Peyer's patch (tissue), 4 donors: ENCODE measurements at places on chromosomes 11 and 22. TPM values are rescaled to one million over a fixed set of nuclear protein-coding genes. Genes with fewer than 3 reads are reported as not detected.

- H3K27me3 ChIP-seq = peaks cover 3% of the 10 kb centered on the region
- no peaks in the 10 kb centered on the region for H3K36me3 ChIP-seq
- no peak overlapping the region for H3K4me3 ChIP-seq
Measured at GRCh38 chr11:88231894-88232482, 56.7 kb upstream of the RAB38 start.

DNA sequence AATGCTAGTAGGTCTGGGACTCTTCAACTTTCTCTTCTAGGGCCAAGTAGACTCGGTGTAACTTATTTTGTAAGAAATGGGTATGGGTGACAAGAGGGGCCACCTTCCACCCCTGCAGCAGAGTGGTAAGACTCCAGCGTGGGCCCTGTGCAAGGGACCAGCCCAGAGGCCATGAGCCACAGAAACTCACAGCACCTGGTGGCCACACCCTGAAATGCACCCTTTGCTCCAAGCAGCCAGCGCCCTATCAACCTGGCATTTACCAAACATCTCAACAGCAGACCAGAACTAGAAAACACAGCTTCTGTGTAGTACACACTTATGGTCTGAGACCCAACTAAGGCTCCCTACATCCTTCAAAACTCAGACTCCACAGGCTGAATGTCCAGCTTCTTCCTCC lies 5.7 kb downstream of the CDCA5 start:
- H3K27me3 ChIP-seq = no peaks in the 10 kb centered on the region
- H3K27ac ChIP-seq = no peak overlapping the region
- DNase-seq = peak; percentile 87
- no peaks in the 10 kb centered on the region for H3K36me3 ChIP-seq
- H3K4me3 ChIP-seq = no peak overlapping the region
- H3K4me1 ChIP-seq = peaks cover 6% of the 10 kb centered on the region

DNA sequence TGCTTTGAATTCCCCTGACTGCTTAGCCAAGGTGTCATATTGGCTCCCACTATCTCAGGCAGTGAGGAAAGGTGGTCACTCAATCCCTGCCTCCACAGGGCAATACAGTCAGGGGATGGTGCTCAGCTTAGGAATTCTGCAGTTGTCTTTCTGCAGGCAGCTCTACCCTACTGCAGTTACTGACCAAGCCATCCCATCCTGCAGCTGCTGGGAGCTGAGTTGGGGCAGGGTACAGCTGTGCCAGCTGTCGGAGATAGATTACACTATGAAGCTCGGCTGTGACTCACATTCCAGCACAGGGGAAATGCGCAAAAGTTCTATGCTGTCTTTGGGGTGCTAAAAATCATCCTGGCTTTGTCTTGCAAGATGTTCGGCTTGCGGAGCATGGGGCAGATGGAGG lies 4.4 kb upstream of the DAGLA start:
- H3K27ac ChIP-seq = no peak overlapping the region
- no peaks in the 10 kb centered on the region for H3K27me3 ChIP-seq
- H3K36me3 ChIP-seq = no peaks in the 10 kb centered on the region
- H3K4me1 ChIP-seq = peaks cover 10% of the 10 kb centered on the region

- no peaks in the 10 kb centered on the region for H3K27me3 ChIP-seq
- no peaks in the 10 kb centered on the region for H3K36me3 ChIP-seq
- H3K4me3 ChIP-seq = no peak overlapping the region
- peak overlapping the region; percentile 81 for H3K27ac ChIP-seq
Measured at GRCh38 chr11:15212876-15213275, 98.2 kb downstream of the INSC start.

- peak overlapping the region; percentile 71 for H3K27ac ChIP-seq
- no peaks in the 10 kb centered on the region for H3K27me3 ChIP-seq
- H3K4me1 ChIP-seq = peaks cover 27% of the 10 kb centered on the region
- H3K36me3 ChIP-seq = no peaks in the 10 kb centered on the region
- no peak overlapping the region for H3K4me3 ChIP-seq
Measured at GRCh38 chr22:39176143-39176713, 23.7 kb upstream of the CBX7 start.

DNA sequence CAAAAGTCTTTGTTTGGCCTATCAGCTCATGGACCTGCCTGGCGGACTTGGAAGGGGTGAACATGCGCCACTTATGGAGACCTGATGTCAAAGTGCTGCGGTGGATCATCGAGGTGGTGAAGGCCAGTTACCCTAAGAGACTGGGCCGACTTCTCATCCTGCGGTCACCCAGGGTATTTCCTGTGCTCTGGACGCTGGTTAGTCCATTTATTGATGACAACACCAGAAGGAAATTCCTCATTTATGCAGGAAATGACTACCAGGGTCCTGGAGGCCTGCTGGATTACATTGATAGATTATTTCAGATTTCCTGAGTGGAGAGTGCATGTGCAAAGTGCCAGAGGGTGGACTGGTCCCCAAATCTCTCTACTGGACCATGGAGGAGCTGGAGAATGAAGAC lies 17.9 kb downstream of the ALKBH3 start:
- no peak overlapping the region for H3K27ac ChIP-seq
- H3K4me3 ChIP-seq = no peak overlapping the region
- H3K4me1 ChIP-seq = no peaks in the 10 kb centered on the region

DNA sequence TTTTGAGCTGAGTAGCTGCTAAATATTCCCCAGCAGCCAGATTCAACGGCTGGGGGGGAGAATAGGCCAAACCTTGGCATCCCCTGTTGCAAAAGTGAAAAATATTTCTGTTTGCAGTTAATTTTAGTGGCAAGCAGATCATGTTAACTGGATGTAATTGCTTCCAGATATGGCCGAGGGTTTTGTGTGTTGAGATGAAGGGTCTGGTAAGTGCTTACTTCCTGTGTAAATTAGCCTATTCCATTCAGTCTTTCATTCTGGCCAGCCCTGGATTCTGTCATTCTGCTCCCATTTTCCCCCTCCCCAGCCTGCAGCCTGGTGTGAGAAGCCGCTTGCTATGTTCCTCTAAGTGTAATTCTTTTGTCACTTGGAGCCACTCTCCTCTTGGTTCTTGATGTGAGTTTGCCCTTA lies 17.4 kb downstream of the ZBTB16 start:
- peak overlapping the region; percentile 6 for H3K4me3 ChIP-seq
- H3K27me3 ChIP-seq = no peaks in the 10 kb centered on the region
- peak overlapping the region; percentile 72 for H3K27ac ChIP-seq
- no peak for DNase-seq
- H3K36me3 ChIP-seq = no peaks in the 10 kb centered on the region
- peaks cover 39% of the 10 kb centered on the region for H3K4me1 ChIP-seq

- no peaks in the 10 kb centered on the region for H3K4me1 ChIP-seq
- DNase-seq = no peak
- no peak overlapping the region for H3K27ac ChIP-seq
Measured at GRCh38 chr22:30586414-30586813, 5.3 kb downstream of the PES1 start.

DNA sequence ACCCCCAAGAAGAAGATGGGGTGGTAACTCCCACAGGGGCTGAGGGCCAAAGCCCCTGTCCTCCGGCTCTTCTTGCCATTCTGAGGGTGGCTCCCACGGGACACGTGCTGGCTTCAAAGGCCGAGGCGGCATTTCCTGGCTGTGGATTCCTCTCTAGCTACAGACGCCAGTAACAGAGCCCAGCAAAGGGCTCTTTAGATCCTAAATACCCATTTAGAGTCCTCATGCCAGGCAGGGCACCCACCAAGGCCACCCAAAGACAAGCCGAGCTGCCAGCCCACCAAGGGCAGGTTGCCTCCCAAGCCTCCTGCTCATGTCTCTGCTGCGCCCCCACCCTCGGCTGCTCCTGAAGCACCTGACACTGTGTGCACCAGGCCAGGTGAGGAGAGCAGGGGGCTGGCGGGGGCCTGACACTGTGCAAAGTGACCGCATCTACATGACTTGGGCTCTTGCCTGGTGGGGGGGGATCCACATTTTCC lies 5.7 kb downstream of the LRFN4 start:
- H3K4me1 ChIP-seq = peaks cover 8% of the 10 kb centered on the region
- H3K4me3 ChIP-seq = no peak overlapping the region
- no peak overlapping the region for H3K27ac ChIP-seq
- no peak for DNase-seq

DNA sequence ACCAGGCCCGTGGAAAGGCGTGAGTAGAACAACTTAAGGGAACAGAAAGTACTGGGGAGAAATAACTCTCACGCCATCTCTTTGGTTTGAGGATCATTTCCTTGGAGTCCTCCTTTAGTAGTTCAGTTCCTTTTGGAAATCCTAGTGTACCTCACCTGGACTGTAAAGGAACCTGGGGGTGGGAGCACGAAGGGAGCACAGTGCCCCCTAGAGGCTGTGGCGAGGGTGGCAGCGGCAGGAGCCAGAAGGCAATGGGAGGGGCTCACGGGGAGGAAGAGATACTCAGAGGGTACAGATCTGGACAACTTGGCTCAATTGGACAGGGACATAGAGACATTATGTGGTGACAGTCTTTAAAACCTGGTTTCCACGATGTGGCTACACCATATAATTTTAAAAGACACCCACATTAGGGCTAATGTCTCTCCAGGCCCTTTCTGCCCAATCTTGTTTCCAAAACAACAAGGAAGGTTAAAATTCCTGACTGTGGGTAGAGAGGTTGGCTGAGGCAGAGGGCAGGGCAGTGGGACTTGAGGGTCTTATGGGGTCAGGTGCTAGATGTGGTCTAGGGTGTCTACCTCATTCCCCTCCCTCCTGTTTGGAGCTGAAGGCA lies 87.0 kb downstream of the CSNK2A3 start:
- no peaks in the 10 kb centered on the region for H3K4me1 ChIP-seq
- H3K36me3 ChIP-seq = no peaks in the 10 kb centered on the region
- no peak overlapping the region for H3K27ac ChIP-seq
- no peak overlapping the region for H3K4me3 ChIP-seq

DNA sequence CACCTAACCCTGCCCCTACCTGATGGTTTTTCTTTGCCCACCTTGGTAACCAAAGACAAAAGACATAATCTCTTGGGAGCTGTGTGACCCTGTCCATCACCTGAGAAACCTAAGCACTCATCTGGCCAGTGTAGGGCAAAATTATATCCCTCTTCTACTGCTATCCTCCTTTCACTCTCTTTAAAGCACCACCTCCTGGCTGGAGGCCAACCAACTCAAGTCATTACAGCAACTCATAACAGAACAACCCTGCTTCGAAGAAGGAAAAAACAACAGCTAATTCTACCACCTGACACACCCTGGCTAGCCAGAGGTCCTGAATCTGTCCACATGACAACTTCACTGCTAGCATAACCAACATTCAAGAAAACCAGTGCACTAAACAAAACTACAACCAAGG lies 45.5 kb downstream of the GAS2 start:
- no peaks in the 10 kb centered on the region for H3K4me1 ChIP-seq
- H3K27ac ChIP-seq = no peak overlapping the region
- DNase-seq = no peak
- H3K4me3 ChIP-seq = no peak overlapping the region
- no peaks in the 10 kb centered on the region for H3K27me3 ChIP-seq

- no peaks in the 10 kb centered on the region for H3K36me3 ChIP-seq
- no peak overlapping the region for H3K4me3 ChIP-seq
- H3K27me3 ChIP-seq = no peaks in the 10 kb centered on the region
- DNase-seq = no peak
Measured at GRCh38 chr11:115919341-115920091, 415.3 kb upstream of the CADM1 start.

DNA sequence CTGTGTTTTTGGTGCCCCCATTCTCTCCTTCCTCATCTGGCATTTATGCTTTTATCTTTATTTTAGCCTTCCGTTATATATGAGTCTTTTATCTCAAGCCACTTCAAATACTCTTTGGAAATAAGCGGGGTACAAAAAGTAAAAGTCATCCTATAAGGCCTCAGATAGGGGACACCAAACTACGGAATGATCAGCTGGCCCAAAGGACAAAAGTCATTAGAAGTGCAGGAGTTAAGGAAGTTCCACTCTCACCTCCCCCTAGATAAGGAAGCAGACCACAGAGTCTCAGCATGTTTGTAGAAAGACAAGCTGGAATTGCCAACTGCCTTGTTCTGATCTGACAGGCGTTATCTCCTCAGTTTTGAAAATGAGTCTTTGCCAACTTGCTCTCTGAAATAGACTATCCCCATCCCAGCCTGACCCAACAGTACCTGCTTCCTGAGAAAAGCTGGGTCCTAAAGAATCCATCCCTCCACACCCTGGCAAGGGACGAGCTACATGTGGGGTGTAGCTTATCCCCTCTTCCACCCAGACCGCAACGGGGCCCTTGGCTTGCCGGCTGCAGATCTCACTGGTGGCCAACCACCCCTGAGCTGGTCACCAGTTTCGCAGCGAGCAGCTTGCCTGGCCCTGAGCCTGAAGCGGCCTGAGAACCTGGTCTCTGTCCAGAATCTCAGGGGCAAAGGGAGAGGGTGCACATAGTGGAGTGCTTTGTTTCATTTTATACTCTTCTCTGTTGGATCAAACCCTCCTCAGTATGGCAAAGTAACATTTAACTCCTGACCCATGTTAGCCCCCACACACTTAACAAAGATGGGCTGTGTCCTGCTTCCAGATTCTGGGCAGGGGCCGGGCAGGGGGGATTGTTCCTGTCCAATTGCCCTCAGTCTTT lies 13.8 kb downstream of the FADS2 start:
- no peaks in the 10 kb centered on the region for H3K27me3 ChIP-seq
- peaks cover 38% of the 10 kb centered on the region for H3K36me3 ChIP-seq
- no peak for DNase-seq

GRCh38 chr11:58963551-58964104 lies 24.3 kb downstream of the GLYATL1 start:
- H3K36me3 ChIP-seq = no peaks in the 10 kb centered on the region
- no peaks in the 10 kb centered on the region for H3K4me1 ChIP-seq
- H3K27ac ChIP-seq = no peak overlapping the region
- no peak for DNase-seq
- H3K27me3 ChIP-seq = no peaks in the 10 kb centered on the region
- no peak overlapping the region for H3K4me3 ChIP-seq

DNA sequence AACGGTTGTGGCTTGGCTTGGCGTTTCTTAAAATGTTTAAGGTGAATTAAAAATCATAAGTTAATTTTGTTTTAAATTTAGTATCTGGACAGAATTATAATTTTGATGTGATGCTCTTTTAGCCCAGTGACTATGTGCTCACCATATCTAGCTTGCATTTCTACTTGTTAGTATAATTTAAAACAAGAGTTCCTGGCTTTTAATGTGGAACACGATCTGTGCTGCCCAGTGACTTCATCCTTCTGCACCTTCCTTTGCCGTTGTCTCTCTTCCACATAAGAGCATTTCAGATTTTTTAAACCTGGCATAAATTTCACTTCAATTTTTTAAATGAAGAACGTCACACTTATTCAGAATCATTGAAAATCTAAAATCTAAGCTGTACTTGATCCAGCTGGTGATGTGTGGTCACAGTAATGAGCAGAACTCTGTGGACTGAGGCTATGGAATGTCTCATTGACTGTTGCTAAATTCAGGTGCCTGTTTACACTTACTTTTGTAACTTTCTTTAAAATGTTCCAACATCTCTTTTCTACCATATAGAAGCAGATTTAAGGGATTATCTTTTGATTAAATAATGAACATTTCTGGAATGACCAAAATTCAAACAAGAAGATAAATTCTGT lies 75.4 kb upstream of the ADSL start:
- DNase-seq = no peak
- H3K27ac ChIP-seq = no peak overlapping the region
- H3K4me1 ChIP-seq = no peaks in the 10 kb centered on the region
- no peak overlapping the region for H3K4me3 ChIP-seq

The CBLIF gene
- not detected for total RNA-seq

The SYT8 gene
- total RNA-seq = 44.6 TPM

The MRGPRF gene
- total RNA-seq = 4.2 TPM

The CTSF gene
- 5.4 TPM for total RNA-seq

The CHKA gene
- 122 TPM for total RNA-seq

The SLC22A6 gene
- total RNA-seq = not detected

The SCGB1D2 gene
- total RNA-seq = not detected

The DBX1 gene
- total RNA-seq = not detected

The GCAT gene
- 3.8 TPM for total RNA-seq

The DYNC2H1 gene
- 6.2 TPM for total RNA-seq

The CECR2 gene
- 0.18 TPM for total RNA-seq
